ENCODE measurements at places on chromosomes 16 and 17.

GRCh38 chr17:39219647-39220154, 6.0 kb downstream of the STAC2 start:
- no peak for DNase-seq

- peak; percentile 20 for DNase-seq
Measured at GRCh38 chr17:67053438-67054000, 9.2 kb downstream of the CACNG1 start.

DNA sequence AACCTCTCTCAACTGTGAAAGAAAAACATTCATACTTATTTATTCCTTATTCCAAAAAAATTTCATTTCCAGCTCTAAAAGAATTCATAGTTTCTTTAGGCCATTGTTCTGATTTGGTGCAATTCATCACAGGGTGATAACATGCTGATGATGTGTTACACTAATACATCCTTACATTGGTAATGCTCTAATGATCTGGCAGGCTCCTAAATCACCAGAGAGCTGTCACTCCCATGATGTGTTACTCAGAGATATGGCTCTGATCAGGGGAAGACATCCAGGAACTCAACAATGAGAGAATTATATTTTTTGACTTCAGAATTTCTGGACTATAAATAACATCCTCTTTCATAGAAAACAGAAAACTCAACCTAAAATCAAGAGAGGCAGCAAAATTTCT, 209.3 kb downstream of the CHD9NB start:
- DNase-seq = no peak

DNA sequence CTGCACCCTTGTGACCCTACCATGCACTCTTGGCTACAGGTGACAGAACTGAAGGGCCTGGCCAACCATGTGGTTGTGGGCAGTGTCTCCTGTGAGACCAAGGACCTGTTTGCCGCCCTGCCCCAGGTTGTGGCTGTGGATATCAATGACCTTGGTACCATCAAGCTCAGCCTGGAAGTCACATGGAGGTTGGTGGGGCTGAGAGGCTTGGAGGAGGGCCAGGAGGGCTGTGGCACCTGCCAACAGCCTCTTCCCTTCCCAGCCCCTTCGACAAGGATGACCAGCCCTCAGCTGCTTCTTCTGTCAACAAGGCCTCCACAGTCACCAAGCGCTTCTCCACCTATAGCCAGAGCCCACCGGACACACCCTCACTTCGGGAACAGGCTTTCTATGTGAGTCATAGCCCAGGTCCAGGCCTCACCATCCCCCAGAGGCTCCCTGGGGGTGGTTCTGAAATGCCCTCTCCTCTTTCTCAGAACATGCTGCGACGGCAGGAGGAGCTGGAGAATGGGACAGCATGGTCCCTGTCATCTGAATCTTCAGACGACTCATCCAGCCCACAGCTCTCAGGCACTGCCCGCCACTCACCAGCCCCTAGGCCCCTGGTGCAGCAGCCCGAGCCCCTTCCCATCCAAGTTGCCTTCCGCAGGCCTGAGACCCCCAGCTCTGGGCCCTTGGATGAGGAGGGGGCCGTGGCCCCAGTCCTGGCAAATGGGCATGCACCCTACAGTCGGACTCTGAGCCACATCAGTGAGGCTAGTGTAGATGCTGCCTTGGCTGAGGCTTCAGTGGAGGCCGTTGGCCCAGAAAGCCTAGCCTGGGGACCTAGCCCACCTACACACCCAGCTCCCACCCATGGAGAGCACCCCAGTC, 13.0 kb downstream of the RIPOR1 start:
- no peak for DNase-seq

DNA sequence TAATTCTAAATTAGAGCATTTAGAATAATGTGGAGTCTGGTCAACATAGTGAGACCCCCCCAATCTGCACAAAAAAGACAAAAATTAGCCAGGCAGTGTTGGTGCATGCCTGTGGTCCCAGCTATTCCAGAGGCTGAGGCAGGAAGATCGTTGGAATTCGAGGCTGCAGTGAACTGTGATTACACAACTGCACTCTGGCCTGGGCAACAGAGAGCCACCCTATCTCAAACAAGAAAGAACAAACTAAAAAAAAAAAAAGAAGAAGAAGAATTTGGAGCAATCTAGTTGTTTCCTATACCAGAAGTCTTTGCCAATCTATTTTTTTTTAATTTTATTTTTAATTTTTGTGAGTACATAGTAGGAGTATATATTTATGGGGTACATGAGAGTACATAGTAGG, 6.0 kb downstream of the CETP start:
- DNase-seq = no peak

DNA sequence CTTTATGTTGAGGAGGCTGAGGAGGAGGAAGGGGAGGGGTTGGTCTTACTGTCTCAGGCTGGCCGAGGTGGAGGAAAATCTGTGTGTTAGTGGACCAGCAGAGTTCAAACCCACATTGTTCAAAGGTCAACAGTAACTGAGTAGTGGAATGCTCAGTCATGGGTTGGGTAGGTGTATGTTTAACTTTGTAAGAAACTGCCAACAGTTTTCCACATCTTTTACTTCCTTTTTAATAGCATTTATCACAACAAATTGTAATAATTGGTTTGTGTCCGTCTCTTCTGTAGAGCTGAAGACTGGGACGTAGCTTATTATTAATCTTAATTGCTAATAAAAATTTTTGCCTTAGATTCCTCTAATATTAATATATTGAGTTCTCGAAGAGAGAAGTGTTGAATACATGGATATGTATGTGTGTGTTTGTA, 5.3 kb downstream of the ATP6V0A1 start:
- DNase-seq = no peak

DNA sequence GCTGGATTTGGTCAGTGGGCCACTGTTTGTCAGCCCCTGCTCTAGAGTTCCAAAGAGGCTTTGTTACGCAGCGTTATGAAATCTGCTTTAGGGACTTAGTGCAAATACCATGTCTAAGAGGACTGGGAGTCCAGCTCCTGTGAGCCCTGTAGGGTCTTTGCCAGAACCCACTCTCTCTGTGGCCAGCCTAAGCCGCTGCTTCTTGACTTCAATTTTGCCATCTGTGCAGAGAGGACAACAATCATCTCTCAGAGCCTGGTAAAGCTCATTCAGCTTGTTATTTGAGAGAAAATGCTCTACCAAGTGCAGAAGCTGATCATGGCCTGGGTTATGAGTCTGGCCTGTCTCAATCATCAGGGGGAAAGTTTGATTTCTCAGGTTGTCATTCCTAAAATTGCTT, 17.9 kb downstream of the CA10 start:
- peak; percentile 43 for DNase-seq

- DNase-seq = peak; percentile 67
Measured at GRCh38 chr16:85659805-85660511, 28.8 kb downstream of the GINS2 start.

DNA sequence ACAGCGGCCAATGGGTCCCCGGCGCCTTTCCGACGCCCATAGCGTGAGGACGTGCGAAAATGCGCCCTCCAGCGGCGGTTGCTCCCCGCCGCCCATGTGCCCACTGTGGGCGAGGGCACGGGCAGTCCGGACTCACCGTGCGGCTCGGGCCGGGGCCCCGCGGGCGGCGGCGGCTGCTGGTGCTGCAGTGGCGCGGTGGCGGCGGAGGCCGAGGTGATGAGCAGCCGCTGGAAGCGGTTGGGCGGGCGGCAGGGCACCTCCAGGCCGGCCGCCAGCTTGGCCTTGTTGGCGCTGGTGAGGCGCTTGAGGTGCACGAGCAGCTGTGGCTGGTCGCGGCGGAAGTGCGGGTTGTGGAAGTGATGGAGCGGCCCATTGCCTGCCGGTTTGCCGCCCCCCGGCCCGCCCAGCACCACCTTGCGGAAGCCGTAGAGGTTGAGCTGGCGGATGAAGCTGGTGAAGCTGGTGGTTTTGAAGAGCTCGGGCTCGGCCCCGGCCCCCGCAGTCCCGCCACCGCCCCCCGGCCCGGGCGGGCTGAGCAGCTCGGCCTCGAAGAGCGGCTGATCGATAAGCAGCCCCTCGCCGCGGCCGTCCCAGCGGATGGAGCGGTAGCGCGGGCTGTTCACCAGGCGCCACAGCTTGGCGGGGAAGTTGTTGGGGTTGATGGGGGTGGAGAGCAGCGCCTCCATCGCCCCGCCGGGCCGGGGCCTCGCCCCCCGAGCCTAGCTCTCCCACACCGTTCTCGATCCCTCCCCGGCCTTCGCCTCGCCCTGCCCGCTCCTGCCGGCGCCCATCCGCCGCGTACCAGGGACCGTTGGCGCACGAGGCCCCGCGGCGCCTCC, at the start of gene HSF5:
Gene HSF5 (minus strand): TSS at position 820 of the 839 bp plus-strand sequence. CDS start 134 bp downstream, at position 686.
- no peak for DNase-seq

- no peak for DNase-seq
Measured at GRCh38 chr17:58403311-58403710, 14.0 kb downstream of the RNF43 start.

DNA sequence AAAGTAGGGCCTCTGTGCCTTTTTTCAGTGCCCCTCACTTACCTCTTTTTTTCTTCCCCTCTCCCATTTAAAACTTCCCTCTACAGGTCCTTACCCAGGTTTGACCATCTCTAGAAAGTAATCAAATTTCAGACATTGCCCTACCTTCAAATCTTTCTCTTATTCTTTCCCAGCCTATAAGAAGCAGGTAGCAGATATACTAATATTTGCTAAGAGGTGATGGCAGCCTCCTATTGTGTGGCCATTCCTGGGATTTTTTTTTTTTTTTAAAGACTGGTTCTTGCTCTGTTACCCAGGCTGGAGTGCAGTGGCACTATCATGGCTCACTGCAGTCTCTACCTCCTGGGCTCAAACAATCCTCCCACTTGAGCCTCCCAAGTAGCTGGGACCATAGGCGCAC, 111.1 kb upstream of the HAS3 start:
- DNase-seq = no peak

GRCh38 chr17:74833501-74834377, 25.9 kb downstream of the GRIN2C start:
- DNase-seq = no peak

DNA sequence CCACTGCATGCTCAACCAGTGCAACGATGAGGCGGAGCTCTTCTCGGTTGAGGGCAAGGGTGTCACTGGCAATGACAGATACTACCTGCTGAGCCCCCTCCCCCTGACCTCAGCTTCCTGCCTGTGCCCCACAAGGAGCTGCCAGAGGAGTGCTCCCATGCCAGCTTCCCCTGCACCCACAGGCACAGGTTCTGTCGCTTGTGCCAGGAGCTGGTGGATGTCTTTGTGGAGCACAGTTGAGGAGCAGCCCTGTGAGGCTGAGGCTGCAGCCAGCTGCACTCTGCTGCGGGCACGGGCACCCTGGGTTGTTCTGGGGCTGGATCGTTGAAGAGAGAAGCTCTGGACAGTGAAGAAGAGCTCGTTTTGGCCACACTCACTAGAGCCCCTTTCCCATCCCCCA, 165.3 kb upstream of the ZNF267 start:
- no peak for DNase-seq

Data from NCI-H524 (cell line).